Mucosa of gallbladder (tissue), 1 donor: ENCODE measurements at places on chromosomes 5 and 9. TPM values are rescaled to one million over a fixed set of nuclear protein-coding genes. Genes with fewer than 3 reads are reported as not detected.

FBXO38 gene
- total RNA-seq, result 37.5 TPM

CDH9 gene
- not detected for total RNA-seq

SEMA5A gene
- 29.3 TPM for total RNA-seq

C9orf57 gene
- total RNA-seq, result not detected

NSG2 gene
- total RNA-seq, result 0.81 TPM

SYK gene
- total RNA-seq, result 42.9 TPM

ANKRD33B gene
- 1.4 TPM for total RNA-seq

DNA sequence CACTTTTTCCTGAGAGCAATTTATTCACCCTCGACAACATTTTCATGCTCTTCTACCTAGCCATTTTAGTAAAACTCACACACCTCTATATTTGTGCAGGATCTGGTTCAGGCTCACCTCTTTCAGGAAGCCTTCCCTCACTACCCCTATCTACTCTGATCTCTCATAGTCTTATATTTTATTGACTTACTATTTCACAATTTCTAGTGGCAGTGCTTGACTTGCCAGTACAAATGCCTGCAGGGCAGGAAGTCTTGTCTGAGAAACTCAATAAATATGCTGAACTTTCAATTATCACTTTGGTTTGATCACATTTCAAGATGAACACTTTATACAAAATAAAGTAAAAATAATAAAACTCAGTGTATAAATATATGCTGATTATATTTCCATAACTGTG lies 226.8 kb downstream of the CETN3 start:
- no peak for DNase-seq

DNA sequence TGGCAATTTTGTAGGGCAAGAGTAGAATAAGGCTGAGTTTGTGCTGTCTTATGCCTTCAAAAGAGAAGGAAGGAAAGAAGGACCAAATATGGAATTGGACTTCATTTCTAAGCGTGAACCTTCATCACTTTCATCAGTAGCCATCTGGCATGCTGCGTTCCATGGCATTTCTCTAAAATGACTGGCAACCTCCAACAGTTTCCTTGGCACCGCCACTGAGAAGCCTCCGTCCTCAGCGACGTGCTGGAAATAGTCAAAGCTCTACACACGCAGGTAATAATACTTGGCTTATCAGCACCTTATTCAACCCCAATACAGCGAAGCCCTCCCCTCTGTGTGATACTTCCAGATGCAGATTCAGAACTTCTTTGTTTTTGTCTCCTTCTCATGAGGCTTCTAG lies 169.7 kb upstream of the CD180 start:
- no peak for DNase-seq

DNA sequence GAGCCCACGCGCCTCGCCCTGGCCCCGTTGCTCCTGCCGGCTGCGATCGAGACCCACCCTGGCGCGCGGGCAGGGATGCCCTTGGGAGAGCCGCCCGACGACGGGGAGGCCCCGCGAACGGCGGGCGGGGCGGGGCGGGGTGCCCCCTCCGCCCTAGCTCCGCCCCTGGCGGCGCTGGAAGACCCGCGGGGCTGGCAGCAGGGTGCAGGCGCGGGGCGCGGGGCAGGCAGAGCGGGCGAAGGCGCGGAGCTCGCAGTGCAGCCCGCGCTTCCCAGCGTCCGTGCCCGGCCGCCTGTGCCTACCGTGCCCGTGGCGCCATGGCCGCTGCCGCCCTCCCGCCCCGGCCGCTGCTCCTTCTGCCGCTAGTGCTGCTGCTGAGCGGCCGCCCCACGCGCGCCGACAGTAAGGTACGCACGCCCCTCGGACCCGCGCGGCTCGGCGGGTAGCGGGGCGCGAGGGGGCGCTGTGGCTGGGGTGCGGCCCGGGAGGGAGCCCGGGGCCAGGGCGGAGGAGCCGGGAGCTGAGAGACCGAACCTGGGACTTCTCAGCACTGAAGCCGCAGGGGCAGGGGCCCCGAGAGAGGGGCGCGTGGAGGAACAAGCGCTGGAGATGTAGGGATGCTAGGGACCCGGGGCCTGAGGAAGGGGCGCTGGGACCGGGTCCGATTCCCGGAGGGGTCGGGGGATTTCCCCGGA lies at the start of gene OLFML2A:
Gene OLFML2A (plus strand): TSS at position 180 of the 695 bp plus-strand sequence. CDS start 138 bp downstream, at position 318.
- no peak for DNase-seq

DNA sequence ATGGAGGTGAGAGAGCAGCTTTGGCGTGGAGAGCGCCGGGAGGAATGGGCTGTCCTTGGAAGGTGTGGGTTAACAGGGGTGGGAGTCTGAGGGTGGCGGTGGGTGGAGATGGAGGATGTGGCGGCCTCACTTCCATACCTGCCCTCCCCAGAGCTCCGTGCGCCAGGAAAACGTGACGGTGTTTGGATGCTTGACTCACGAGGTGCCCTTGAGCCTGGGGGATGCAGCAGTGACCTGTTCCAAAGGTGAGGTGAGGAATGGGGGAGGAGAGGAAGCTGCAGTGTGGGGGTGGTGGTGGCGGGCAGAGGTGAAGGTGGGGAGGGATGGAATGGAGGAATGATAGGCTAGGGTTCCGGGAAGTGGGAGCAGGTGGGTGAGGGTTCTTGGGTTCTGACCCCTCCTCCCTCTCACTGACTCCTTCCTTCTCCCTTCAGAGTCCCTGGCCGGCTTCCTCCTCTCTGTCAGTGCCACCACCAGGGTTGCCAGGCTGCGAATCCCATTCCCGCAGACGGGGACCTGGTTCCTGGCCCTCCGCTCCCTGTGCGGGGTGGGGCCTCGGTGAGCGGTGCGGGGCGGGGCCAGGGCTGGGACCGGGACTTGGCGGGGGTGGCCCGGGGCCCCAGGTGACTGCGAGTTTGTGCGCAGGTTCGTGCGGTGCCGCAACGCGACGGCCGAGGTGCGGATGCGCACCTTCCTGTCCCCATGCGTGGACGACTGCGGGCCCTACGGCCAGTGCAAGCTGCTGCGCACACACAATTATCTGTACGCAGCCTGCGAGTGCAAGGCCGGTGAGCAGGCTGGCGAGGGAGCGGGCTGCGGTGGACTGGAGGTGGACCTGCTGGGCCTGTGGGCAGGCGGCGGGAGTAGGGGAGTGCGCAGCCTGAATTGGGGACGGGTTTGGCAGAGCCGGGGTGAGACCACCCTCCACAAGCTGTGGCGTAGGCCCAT lies 17.1 kb downstream of the TMEM8B start:
- no peak for DNase-seq

GRCh38 chr5:138985683-138986082 lies 110.5 kb upstream of the LRRTM2 start:
- DNase-seq, result no peak

DNA sequence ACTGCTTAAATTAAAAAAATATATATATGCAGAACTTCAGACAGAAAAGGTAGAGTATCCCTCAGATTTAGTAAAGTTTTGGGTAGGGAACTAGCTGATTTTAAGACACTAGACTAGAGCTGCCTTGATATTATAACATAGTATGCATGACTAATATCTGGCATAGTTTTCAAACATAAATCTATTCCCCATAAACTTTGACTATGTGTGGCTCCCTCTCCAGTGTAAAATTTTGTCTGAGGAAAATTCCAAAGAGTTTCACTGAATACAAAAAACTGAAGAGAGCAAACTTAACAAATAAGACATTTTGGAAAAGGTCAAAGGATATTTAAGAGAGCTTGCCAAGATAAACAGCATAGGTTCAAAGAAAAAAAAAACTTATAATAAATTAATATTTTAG lies 66.2 kb upstream of the ZNF462 start:
- DNase-seq, result no peak

- no peak for DNase-seq
These were observed 94.7 kb downstream of the DIRAS2 start for GRCh38 chr9:90547896-90548295.

- peak; percentile 11 for DNase-seq
These were observed 83.2 kb upstream of the ADRA1B start for GRCh38 chr5:159833088-159833487.

- DNase-seq, result no peak
These were observed 44.8 kb upstream of the COX7C start for GRCh38 chr5:86572825-86573517.

GRCh38 chr5:31992377-31992776 lies 181.7 kb downstream of the GOLPH3 start:
- no peak for DNase-seq
